Erythroblast (primary cell): ENCODE measurements at places on chromosomes 13 and 19.
A peak's percentile ranks its signal among the peaks of the same experiment; 100 is the strongest.

GRCh38 chr13:77002590-77003190 is 10.8 kb downstream of the CLN5 start:
- DNase-seq = peak; percentile 21

GRCh38 chr13:33174931-33175330 is 110.6 kb downstream of the STARD13 start:
- no peak for DNase-seq

GRCh38 chr19:41845051-41845590 is 279 bp downstream of the DMRTC2 start:
- no peak for DNase-seq

- DNase-seq = no peak
These were observed 1011.0 kb upstream of the MIR17HG start for GRCh38 chr13:90336507-90336906.
